Activated effector memory CD4-positive, alpha-beta T cell treated with Interleukin-2 at 50 U/mL for 16 hours (primary cell): ENCODE measurements at places on chromosomes 16 and 17.

GRCh38 chr17:66406701-66407644 lies 104.6 kb downstream of the PRKCA start:
- DNase-seq: no peak

DNA sequence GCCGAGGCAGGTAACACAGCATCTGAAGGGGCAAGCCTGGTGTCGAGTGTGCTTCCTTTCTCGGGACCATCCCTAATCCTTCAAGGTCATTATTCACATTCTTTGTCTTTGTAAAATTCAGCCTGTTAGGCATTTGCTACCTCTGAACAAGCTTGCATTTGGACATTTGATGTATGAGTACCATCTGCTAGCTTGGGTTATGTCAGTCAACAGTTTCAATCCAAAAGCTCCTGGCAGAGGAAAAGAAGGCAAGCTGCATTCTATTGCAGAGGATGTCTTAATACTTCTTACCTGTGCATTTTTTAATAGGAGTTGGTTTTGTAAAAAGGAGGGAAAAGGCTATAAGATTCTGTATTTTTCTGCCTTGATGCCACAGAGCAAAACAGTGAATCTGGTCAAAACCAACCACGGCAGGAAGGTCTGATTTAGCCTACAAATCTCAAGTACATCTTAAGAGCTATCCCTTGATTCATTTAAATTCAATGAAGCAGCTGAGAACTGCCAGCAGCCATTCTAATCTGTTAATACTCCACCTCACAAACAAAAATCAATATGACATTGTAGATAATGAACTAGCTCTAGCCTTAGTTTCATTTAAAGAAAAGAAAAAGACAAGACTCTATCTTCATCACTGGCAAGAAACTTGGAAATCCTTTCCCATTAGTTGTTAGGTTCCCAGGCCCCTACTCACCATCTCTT lies 39.0 kb downstream of the TEX2 start:
- no peak for DNase-seq

DNA sequence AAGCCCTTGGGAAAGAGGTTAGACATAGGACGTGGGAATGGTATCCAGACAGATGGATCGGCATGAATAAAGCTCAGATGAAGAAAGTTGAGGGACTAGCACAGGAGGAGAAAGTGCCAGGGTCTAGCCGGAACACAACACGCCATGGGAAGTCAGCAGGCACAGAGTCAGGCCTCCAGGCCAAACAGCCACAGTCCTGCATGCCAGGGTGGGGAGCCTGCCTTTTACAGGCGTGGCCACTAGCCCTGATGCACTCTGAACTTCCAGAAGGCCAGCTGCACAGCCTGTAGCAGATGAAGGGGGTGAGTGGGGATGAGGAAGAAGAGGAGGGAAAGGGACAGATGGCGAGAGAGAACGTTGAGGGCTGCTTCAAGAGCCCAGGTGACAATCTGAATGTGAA lies 5.2 kb downstream of the B9D1 start:
- no peak for DNase-seq

DNA sequence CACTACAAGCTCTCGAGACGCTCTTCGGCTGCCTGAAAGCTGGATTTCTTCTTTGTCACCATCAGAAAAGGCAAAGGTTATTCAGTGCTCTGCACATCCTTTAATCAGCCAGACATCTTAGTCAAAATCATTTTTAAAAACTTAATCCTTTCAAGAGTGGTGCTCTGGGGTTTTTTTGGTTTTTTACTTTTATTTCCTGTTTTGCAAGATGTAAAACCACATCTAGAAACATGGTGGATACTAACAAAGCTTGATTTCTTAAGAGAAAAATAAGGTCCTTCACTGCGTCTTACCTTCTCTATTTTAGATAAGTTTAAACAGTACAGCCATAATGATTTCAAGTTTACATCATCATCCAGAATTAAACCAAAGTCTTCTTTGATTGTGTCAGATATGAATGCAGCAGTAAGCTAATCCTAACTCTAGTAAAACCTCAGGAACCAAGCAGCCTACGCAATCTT lies 6.3 kb downstream of the ANKRD11 start:
- DNase-seq: no peak

GRCh38 chr16:9469512-9469911 lies 378.1 kb downstream of the HAPSTR1 start:
- DNase-seq: no peak

DNA sequence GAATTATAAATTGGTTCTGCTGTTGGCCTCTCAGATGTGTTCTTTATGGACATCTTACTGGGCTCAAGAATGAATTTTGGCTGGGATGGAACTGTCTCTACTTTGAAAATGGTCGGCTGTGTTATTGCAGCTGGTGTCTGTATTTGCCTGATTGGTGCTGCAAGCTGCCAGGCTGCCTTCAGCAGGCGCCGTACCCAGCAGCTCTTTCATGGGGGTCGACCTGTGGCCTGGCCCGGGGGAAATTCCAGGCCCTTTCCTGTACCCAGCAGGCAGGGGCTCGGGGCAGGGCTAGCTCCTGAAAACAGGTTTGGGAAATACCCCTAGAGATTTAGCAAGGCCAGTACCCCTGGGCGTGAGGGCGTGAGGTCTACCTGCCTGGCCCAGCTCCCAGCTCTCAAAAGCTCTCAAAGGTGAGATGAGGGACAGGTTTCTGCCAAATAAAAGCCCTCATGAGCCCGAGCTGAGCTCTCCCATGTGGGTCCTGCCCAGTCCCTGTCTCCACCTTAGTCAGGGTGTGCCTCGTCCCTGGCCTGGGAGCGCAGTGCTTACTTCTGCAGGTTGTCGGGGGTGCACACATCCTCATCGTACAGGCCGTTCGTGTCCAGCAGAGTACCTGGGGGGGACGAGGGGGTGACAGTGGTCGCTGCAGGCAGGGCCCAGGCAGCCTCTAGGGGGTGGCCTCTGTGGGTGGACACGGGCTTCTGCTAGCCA lies 52.3 kb downstream of the PRMT7 start:
- DNase-seq: no peak

GRCh38 chr16:28845761-28846079 lies 428 bp downstream of the TUFM start:
- no peak for DNase-seq
